ENCODE measurements at places on chromosomes 6 and 20. TPM values are rescaled to one million over a fixed set of nuclear protein-coding genes. Genes with fewer than 3 reads are reported as not detected.

The AFG1L gene
- total RNA-seq = 7.1 TPM

The NCOA5 gene
- 34.4 TPM for total RNA-seq

The SASH1 gene
- 12.1 TPM for total RNA-seq

The FARS2 gene
- 13.4 TPM for total RNA-seq

The CALHM6 gene
- 1.4 TPM for total RNA-seq

The CYP21A2 gene
- total RNA-seq = 0.76 TPM

The CST4 gene
- not detected for total RNA-seq

The LBP gene
- total RNA-seq = not detected

The HLA-DRB5 gene
- 13.7 TPM for total RNA-seq

The ARMC12 gene
- total RNA-seq = not detected

The IL17F gene
- total RNA-seq = not detected

The GPR63 gene
- total RNA-seq = 1.3 TPM

All from Calu3 (cell line).